ENCODE measurements at places on chromosomes 2 and 18. TPM values are rescaled to one million over a fixed set of nuclear protein-coding genes. Genes with fewer than 3 reads are reported as not detected.

DNA sequence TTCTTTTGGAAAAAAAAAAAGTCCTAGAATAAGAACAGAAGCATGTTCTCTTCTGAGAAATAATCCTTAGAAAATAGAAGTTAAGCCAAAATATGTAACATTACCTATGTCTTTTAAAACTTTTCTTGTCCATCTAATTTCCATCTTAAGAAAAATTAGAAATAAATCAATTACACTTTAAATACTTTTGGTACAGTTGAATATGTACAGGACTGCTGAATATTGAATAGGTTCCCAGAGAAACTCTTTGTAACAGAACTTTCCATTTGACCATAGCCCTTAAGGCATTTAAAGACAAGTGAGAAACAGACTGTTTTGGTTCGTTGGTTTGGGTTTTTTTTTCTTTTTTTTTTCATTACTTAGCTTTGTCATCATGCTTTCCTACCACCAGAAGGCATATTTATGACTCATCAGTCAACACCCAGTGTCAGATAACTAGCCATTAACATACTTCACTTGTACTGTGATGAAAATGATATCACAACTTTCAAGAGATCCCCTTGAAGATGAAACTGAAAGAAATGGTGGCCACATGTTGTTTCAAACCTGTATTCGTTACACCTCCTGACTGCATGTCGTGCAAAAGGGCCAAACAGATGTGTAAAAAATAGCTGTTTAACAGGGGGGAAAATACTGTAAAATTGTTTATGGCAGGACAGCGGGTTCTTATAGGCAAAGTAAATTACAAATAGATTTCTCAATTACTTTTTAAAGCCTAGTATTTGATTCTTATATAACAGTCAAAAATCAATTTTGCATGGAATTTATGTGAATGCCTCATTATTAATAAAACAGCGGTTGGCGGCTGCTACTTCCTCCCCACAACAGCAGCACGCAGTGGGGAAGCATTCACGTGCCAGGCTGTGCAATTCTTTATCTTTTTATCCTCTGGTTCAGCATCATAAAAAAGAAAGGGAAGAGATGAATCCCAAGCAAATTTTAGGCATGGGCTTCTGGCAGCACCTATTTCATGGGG is 280.7 kb upstream of the HNRNPA3 start:
- peak; percentile 2 for DNase-seq

- DNase-seq: no peak
Measured at GRCh38 chr18:14945984-14946383, 198.0 kb downstream of the ANKRD30B start.

- DNase-seq: peak; percentile 59
Measured at GRCh38 chr2:194826241-194826640, 830.8 kb upstream of the SLC39A10 start.

DNA sequence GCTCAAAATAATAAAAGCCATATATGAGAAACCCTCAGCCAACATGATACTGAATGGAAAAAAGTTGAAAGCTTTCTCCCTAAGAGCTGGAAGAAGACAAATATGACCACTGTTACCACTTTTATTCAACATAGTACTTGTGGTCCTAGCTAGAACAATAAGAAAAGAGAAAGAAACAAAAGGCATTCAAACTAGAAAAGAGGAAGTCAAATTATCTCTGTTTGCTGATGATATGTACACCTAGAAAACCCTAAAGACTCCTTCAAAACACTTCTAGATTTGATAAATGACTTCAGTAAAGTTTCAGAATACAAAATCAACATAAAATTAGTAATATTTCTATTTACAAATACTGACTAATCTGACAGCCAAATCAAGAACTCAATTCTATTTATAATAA is 328.8 kb upstream of the GCFC2 start:
- DNase-seq: no peak

GRCh38 chr2:163081754-163082153 is 243.2 kb upstream of the KCNH7 start:
- DNase-seq: no peak

DNA sequence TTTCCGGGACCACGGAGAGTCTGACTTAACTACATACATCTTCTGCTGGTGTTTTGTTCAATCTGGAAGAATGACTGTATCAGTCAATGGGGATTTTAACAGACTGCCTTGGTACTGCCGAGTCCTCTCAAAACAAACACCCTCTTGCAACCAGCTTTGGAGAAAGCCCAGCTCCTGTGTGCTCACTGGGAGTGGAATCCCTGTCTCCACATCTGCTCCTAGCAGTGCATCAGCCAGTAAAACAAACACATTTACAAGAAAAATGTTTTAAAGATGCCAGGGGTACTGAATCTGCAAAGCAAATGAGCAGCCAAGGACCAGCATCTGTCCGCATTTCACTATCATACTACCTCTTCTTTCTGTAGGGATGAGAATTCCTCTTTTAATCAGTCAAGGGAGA is 23.1 kb downstream of the ICOS start:
- no peak for DNase-seq

GRCh38 chr2:108988796-108989713 is at the start of gene EDAR:
EDAR (minus strand) TSS chr2:108989220; CDS start chr2:108931014, 58,206 bp downstream.
- peak; percentile 72 for DNase-seq

- DNase-seq: no peak
Measured at GRCh38 chr2:207115715-207116364, 49.9 kb downstream of the KLF7 start.

GRCh38 chr2:163463411-163463810 is 272.4 kb downstream of the FIGN start:
- no peak for DNase-seq

DNA sequence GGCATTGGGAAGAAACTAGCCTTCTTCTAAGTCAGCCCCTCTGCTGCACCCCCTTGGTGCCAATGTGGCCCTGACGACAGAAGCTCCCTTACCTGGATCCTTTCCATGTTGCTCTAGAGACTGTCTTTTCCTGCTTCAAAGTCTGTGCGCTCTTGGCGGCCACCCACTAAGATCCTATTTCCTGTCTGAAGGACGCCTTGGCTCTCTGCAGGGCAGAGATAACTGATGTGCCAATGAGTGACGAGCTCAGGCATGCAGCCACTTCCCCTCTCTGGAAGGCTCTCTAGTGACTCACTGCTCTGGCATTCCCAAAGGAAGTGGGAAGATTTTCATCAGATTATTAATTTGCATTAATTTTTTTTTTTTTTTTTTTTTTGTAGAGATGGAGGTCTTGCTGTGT is 273.5 kb downstream of the CDH20 start:
- DNase-seq: peak; percentile 92

- no peak for DNase-seq
Measured at GRCh38 chr2:126272401-126272800, 383.6 kb upstream of the GYPC start.

- no peak for DNase-seq
Measured at GRCh38 chr2:149164827-149165226, 126.3 kb downstream of the LYPD6B start.

DNA sequence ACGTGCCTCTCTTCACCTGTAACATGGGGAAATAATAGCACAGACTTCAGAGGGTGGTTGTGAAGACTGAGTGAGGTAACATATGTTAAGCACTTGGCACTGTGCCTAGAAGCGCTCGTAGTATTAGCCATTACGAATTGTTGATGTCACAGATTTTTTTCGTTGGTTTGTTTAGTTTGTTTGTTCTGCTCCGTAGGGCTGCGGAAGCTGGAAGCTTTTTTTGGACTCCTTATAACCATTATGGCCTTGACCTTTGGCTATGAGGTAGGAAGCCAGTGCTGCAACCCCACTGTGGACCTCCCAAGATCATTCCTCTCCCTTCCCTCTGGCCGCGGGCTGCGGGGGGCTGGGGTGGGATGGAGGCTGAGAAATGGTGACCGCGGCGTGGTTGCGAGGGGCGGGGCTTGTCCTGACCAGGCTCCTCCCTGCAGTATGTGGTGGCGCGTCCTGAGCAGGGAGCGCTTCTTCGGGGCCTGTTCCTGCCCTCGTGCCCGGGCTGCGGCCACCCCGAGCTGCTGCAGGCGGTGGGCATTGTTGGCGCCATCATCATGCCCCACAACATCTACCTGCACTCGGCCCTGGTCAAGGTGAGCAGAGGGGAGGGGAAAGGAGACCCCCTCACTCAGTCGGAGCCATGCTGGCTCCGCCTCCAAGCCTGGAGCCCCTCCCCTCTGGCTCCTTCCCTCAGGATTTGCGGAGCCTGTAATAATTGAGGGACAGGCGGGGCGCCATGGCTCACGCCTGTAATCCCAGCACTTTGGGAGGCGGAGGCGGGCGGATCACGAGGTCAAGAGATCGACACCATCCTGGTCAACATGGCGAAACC is 5.5 kb downstream of the SLC11A1 start:
- DNase-seq: peak; percentile 62

- no peak for DNase-seq
Measured at GRCh38 chr18:38413193-38413592, 847.6 kb upstream of the CELF4 start.

- no peak for DNase-seq
Measured at GRCh38 chr2:102297891-102298290, 13.5 kb upstream of the IL1RL1 start.

DNA sequence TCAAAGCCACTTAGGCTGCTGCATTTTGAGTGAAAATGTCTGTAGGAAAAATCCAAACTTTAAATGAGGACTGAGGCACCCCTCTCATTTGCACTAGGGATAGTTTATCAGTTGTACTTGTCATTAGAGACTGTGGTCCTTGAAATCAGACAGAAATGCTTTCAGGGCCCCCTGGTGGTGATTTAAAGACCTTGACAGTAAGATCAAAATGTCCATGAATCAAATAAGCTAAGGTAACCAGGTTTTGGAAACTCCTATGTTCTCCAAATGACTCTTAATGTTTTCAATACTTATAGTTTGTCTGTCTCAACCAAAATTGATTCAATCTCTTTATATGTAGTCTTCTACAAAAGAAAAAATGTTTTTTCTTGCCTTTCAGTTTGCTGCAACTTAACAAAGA is 28.8 kb upstream of the DDX18 start:
- peak; percentile 34 for DNase-seq

DNA sequence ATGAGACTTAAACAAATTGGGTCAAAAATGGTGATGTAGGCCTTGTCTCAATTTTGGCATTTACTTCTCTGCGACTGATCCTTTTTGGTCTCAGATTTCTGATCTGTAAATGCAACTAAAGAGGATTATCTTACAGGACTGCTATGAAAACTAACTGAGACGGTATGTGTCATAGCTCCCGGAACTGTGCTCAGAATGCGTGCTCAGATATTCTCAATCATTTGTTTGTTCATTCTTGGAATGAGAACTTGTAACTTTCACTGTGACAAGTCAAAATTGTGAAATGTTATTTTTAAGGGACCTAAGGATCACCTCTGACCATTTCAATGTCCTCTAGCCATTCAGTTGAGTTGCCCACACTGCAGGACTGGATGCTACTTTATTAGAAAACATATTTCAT is 498.2 kb upstream of the PIK3C3 start:
- DNase-seq: no peak

GRCh38 chr2:56757884-56758545 is 574.2 kb downstream of the CCDC85A start:
- no peak for DNase-seq

GRCh38 chr18:75211002-75211621 is 515 bp downstream of the TSHZ1 start:
- no peak for DNase-seq

- DNase-seq: peak; percentile 15
Measured at GRCh38 chr2:101036562-101036961, 34.5 kb downstream of the RPL31 start.

DNA sequence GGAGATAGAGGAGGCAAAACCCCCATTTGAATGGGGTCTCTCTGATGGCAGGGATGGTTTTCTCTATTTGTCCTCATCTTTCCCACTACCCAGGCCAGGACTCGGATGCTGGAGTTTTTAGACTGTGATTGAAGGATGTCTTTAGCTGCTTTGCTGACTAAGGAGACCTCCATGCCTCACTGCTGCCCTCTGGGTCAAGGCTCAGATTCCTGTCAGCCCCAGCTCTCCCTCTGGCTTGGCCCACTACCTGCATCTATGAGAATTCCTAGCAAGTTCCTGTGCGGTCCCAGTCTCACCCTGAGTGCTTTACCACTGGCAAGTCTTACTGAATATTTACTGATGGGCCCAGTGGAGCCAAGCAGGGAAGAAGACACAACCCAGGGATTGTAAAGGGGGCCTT is 184.0 kb downstream of the CELF4 start:
- no peak for DNase-seq

DNA sequence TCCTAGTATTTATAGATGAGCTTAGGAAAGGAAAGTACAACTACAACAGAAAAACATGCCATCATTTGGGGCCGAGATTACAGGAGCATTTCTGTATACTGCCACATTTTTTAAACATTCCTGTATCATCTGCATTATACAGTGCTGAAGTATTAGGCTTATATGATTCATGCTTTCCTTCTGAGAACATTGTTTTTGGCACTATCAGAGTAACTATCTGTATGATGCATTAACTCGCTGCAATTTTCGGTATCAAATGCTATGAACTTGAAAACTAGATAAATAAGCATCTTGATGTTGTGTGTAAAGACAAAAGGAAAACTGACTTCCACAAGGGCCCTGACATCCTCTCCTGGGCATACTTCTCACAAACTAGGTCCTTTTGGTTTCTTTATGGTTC is 102.0 kb downstream of the RIT2 start:
- DNase-seq: no peak

DNA sequence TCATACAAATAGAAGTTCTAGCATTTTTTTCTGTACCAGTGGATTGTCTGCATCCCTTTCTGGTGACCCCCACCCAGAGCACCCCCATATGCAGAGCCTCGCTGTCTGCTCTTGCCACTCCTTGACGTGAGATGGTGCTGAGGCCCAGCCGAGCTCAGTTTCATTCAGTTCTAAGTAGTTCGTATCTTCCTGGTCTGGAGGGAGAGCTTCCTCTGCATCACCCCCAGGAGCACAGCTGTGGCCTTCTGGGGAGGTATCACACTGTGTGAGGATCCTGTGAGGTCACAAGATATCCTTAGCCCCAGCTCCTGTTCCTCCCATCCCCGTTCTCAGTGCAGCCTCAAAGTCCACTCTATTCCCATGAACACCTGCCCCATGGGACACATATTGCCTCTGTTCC is 132.7 kb downstream of the PTGR3 start:
- no peak for DNase-seq

GRCh38 chr18:49276680-49277079 is 183.8 kb downstream of the DYM start:
- DNase-seq: peak; percentile 33

The SP140 gene
- total RNA-seq: 1.1 TPM

The TGIF1 gene
- 83.4 TPM for total RNA-seq

The ASB18 gene
- total RNA-seq: not detected

The CCDC68 gene
- total RNA-seq: 3.9 TPM

The PPP1R1C gene
- 7.3 TPM for total RNA-seq

The SH3RF3 gene
- 0.14 TPM for total RNA-seq

The CRYBA2 gene
- total RNA-seq: not detected

The WNT6 gene
- total RNA-seq: not detected

The GPR45 gene
- total RNA-seq: not detected

The NR4A2 gene
- total RNA-seq: 0.32 TPM
